ENCODE measurements at places on chromosomes 12 and 14.

GRCh38 chr12:39441963-39442830 is 723 bp downstream of the KIF21A start:
- DNase-seq: peak; percentile 28

- no peak for DNase-seq
Measured at GRCh38 chr14:91888641-91889476, 21.5 kb upstream of the TC2N start.

DNA sequence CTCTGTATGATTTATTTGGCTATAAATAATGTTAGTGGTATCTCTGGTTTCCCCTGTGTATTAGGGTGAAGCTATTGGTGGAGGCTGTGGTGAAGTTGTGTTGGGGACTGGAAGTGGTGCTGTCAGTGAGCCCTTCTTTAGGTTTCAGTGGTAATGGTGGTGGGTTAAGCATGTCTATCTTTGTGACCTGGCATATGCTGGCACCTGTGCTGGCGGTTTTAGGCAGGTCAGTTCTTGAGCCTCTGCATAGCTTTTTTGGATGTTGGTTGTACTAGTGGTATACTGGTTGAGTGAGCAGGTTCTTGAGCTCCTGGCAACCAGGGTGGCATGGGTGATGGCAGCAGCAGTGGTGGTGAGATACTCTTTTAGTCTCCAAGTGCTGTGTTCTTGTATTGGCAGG is 161.9 kb upstream of the CAND1 start:
- DNase-seq: no peak

DNA sequence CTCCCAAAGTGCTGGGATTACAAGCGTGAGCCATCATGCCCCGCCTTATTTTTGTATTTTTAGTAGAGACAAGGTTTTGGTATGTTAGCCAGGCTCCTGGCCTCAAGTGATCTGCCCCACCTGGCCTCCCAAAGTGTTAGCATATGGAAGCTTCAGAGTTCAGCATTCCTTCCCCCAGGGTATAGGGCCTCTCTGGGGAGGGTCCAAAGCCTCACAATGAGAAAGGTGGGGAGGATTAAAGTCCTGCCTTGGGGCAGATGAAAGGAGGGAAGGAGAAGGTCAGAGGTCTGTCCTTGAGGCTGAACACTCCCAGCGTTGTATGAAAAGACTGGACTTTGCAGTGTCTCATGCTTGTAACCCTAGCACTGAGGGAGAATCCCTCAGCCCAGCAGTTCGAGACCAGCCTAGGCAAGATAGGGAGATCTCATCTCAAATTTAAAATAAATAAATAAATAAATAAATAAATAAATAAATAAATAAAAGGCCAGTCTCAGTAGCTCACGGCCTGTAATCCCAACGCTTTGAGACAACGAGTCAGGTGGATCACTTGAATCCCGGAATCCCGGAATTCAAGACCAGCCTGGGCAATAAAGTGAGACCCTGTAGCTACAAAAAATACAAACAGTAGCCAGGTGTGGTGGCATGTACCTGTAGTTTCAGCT is 22.0 kb upstream of the RCOR1 start:
- no peak for DNase-seq

- no peak for DNase-seq
Measured at GRCh38 chr14:92670643-92671366, 77.6 kb downstream of the LGMN start.

DNA sequence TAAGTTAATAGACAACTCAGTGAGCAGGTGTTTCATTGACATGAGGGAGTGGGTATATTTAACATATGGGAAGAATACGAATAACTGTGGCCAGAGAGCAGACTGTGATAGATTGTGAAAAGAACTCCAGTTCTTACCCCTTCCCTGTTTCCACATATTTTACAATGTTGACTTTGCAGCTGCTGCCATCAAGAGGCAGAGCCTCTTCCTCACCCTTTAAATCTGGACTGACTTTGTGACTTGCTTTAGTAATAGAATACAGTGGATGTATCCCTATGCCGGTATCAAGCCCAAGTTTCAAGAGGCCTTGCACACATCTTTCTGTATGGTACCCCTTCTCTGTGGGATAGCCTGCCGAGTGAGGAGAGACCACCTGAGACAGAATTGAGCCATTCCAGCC is 356.7 kb downstream of the ETNK1 start:
- no peak for DNase-seq

DNA sequence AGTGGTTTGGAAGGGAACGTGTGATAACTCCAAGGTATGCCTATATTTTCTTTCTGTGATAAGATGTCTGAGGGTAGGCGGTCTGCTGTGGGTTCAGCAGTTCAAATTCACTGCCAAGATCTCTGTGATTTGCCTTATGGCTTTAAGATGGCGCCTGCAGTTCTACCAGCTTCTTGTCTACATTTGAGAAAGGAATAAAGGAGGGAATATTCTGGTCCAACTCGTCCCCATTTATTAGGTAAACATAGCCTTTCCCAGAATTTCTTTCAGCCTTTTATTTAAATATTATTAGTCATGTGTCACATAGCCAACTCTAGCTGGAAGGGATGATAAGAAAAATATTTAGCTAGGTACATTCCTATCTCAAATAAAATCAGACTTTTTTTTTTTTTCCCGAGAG is 48.8 kb downstream of the KCNJ8 start:
- no peak for DNase-seq

- DNase-seq: no peak
Measured at GRCh38 chr12:84653482-84653881, 259.1 kb downstream of the SLC6A15 start.

DNA sequence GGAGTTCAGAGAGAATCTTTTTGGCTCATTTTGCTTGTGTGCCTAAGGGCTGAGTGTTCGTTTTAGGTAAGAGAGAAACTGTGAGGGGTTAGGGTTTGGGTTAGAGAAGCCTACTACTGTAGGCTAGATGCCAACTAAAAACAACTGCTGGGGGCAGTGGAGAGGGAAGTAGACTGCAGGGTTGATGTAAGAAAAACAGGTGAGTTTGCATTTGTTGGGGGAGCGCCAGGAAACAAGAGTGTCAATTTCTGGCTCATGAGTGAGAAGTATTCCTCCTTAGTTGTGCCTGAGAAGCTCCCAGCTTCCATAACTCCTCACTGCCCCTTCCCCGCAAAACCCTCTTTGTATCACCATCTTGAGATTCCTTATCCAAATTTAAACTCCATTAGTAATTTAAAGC is 92.3 kb downstream of the DERA start:
- DNase-seq: no peak

- DNase-seq: no peak
Measured at GRCh38 chr12:123306200-123306599, 34.5 kb upstream of the CDK2AP1 start.

GRCh38 chr12:71400481-71400880 is 39.1 kb upstream of the LGR5 start:
- DNase-seq: no peak

GRCh38 chr12:80679346-80680131 is 27.9 kb upstream of the MYF6 start:
- no peak for DNase-seq

- no peak for DNase-seq
Measured at GRCh38 chr12:4943067-4943937, 33.6 kb downstream of the KCNA1 start.

GRCh38 chr12:79451978-79452377 is 238.8 kb downstream of the PAWR start:
- peak; percentile 15 for DNase-seq

GRCh38 chr14:55500219-55500701 is 59.8 kb upstream of the TBPL2 start:
- no peak for DNase-seq

DNA sequence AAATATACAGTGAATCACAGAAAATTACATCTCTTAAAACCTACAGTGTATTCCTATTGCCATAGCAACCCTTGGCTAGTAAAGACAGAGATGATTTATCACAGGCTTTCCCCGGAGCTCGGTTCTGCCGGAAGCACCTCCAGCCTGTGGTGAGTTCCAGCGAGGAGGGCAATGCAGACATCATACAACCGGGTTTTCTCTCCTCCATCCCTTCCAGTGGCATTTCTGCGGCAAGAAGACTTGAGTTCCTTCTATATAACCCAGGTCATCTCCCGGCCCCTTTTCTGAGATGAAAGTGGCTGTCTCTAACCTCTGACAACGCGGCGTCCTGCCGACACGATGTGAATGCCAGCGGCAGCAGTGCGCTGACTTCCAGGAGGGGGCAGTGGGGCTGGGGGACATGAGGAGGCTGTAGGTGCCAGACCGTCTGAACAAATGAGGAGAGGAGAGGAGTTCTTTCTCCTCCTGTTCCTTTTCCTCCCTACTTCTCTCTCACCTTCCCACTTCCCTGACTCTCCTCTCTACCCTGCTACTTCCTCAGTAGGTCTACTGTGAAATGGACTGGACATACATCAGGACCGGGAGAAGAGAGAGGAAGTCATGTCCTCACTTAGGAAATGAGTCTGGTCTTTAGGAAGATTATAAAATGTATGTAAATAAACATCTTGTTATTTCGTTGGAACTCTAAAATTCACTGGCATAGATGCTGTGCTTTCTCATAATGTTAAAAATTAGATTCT is 68.6 kb upstream of the MAX start:
- peak; percentile 44 for DNase-seq

DNA sequence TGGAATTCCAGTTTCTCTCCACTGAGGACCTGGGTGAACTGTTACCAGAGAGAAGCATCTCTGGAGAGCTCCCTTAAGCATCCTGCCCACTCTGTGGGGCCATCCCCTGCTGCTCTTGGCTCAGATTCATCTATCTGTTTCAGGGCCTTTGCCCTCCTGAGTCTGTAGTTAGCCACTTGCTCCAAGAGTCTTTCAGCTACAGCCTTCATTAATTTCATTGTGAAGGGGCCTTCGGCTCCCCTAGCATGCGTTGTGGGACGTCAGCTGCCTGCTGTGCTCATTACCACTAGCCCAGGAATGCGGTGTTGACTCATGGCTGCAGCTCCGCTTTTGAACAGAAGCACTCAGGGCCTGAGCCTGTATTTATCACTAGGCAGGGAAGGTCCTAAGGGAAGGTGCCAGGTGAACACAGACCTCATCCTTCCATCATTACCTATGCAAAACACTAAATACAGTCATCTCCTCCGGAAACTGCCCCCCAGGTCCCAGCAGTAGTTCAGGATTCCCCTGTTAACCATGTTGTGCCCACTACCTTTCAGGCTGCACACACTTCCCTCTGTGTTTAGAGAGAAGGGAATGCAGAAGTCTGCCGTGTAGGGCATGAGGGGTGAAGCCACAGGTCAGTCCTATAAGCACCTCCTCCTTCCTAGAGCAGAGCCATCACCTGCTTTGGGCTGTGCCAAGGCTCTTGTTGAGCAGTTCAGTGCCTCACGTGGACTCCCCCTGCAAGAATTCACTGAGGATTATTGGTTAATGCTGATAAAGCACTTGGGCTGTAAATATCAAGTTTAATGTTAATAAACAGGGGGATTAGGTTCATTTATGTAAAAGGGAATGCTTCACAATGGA is 191.4 kb downstream of the CACNA1C start:
- DNase-seq: no peak

DNA sequence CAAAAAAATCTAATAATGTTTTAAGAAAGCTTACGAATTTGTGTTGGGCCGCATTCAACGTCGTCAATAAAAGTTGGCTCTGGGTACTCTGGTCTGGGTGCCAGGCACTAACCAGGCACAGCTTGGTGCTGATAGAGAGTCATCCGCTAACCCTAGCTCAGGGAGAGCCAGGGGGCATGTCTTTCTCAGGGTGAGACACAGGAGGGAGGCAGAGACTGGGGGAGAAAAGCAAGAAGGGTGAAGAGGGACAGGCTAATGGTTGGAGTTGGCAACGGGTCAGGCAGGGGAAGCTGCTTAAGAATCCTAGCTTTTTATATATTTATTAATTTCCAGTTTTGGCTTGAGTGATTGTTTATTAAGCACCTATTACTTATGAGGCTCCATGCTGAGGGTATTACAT is 105.0 kb downstream of the CMKLR1 start:
- no peak for DNase-seq

DNA sequence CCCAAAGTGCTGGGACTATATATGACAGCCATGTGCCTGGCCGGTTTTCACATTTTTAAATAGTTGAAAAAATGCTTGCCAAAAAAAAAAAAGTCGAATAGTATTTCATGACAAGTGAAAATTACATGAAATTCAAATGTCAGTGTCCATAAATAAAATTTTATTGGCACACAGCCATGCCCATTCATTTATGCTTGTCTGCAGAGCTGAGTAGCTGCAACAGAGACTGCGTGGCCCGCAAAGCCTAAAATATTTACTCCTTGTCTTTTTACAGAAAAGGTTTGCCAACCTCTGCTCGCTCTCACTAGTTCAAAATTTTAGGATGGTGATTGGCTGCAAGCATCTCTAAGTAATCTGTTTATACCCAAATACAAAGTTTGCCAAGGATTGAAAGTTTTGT is 49.2 kb downstream of the TESC start:
- no peak for DNase-seq

GRCh38 chr12:130074661-130075406 is 87.4 kb upstream of the FZD10 start:
- DNase-seq: no peak

GRCh38 chr12:62730649-62731048 is 204.3 kb downstream of the PPM1H start:
- DNase-seq: no peak

- DNase-seq: no peak
Measured at GRCh38 chr12:46533723-46534122, 161.2 kb upstream of the SLC38A2 start.

- peak; percentile 44 for DNase-seq
Measured at GRCh38 chr12:66409195-66409871, 107.0 kb downstream of the HELB start.

DNA sequence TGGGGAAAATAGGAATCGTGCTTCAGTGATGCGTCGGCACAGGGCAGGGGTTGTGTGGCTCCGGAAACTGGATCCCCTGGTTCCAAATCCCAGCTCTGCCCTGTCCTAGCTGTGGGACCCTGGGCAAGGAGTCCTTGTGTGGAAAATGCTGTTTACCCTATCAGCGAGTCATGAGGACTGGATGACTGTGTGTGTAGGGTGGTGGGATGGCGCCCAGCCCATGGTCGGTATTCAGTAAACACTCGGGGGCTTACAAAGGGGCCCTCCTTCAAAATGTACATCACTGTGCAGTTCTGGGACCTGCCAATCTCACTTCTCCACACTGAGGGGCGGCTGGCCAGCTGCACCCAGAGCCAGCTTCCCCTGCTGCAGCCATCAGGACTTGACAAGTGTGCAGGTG is 24.4 kb downstream of the BRI3BP start:
- DNase-seq: no peak

DNA sequence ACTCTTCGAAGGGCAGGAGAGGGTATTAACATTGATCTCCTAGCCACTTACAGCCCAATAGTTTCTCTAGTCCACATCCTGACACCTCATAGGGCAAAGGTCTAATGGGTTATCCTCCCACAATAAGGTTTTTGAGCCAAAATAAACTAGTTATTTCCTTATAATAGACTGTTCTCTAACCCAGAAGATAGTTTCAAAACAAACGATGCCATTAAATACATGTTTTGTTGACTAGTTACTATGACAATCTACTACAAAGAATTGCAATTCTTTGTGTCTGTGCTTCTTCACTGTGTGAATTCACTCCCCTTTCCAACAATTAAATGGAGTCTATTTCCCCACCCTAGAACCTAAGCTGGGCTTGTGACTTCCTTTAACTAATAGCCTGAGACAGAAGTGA is 6.4 kb upstream of the ACTR10 start:
- peak; percentile 29 for DNase-seq
